Globus pallidus (tissue), 1 donor: ENCODE measurements at places on chromosomes 3 and 15.

GRCh38 chr3:195540027-195540426 is 3.1 kb downstream of the PPP1R2 start:
- no peak for DNase-seq

- DNase-seq: no peak
These were observed 2.6 kb downstream of the RBMS3 start for GRCh38 chr3:29283231-29284119.

DNA sequence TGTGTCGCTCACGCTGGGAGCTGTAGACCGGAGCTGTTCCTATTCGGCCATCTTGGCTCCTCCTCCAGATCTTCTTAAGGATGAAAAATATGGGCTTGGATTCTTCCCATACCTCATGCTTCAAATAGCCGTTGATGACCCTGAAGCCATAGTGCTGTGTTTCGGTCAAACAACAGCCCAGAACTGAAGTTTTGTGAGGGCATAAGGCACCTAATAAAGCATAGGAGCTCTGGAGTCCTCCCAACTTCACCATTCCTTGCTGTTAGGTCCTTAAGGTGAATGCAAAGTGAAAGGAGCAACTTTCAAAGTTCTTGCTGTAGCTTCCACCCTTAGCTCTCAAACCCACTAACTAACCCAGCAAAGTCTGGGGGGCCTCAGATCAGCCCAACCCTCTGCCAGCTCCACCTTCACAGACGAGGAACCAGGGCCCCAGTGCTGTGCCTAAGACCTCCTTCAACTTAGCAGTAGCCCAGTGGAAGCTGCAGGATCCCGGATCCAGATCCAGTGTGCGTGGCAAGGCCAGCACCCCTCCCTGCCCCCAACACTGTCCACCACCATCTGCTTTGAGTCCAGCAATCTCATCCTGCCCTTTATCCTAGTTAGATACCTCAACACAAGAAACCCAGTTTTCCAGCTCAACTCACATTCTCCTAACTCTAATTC is at the start of gene GRK7:
Gene GRK7, plus strand, starts transcription at position 321 of the 663 bp plus-strand sequence. CDS start 14,877 bp downstream, outside the sequence.
- DNase-seq: no peak

- DNase-seq: no peak
These were observed 37.8 kb downstream of the KLF13 start for GRCh38 chr15:31364301-31365031.

GRCh38 chr3:141312354-141313092 is 55.8 kb upstream of the ZBTB38 start:
- no peak for DNase-seq

DNA sequence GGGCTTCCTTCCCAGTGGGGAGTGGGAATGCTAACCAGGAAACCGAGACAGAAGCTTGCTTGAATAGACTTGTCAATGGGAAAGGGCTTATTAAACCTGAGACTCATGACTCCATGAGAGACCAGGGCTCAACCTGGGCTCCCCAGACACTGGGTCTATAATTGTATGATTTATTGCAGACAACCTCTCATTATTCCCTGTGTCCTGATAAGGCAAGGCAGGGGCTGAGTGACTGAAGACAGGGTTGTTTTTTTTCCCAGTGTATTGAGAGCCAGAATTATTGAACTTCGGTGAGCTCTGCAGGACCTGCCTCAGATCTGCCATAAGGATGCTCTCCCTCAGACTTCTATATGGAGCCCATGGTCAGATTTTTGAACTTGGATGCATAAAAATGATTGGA is 79.5 kb upstream of the KLHL25 start:
- no peak for DNase-seq

DNA sequence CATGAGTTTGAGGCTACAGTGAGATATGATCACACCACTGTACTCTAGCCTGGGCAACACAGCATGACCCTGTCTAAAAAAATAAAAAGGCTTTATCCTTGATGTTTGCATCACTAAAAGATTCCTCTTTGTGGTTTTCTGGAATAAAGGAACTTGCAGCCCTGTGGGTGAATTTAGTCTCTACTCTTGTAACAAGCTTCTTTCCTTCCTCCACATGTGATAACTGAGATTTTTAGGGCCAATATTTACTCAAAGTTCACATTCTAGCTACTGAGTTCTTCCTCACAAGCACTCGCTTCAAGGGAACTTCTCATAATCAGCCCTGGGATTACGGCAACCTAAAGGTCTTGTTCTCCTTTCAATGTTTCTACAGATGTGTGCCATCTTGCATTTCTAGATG is 24.6 kb downstream of the COMMD2 start:
- no peak for DNase-seq

DNA sequence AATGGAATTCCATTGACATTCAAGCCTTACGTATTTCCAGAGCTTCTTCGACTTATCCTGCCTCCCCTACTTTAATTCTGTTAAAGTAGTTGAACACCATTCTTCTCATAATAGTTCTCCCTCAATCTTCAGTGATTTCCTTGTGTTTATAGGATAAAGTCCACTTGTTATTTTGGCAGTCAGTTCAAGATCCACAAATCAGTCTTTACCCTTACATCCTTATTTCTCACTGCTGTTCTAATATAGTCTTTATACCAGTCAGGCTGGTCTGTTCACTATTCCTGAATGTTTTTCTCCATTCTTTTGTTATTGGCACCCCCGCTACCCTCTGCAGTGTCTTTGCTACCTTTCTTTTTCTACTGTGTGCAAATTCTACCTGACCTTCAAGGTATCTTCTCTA is 29.7 kb downstream of the ATP6V1A start:
- no peak for DNase-seq

DNA sequence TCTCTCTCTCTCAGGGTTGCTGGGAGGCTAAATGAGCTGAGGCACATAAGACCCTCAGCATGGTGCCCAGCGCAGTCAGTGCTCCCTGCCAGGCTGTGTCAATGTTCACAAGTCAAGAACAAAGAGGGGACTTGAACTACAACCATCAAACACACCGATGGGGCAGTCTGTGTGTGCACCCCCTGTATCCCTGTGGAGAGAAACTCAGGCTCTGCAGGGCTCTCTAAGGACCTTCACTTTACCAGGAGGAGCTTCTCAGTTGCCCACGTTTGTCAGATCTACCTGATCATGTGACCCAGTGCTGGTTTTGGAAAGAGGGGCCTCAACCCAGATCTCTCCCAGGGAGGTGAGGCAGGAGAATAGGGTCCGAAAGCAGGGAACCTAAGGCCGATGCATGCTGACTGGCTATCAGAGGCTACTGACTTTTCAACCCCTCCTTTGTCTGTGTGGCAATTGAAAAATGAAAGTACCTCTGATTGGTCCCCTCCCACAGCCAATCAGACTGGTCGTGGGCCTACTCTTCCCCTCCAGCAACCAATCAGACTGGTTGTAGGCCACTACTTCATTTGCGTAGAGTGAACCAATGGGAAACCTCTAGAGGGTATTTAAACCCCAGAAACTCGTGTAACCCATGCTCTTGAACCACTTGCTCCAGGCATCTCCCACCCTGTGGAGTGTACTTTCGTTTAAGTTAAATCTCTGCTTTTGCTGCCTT is 34.0 kb downstream of the RHCG start:
- peak; percentile 91 for DNase-seq

- no peak for DNase-seq
These were observed 75.9 kb upstream of the CADPS start for GRCh38 chr3:62951037-62951613.
